T-helper 17 cell (primary cell): ENCODE measurements at places on chromosomes 4 and X. TPM values are rescaled to one million over a fixed set of nuclear protein-coding genes. Genes with fewer than 3 reads are reported as not detected.
A peak's percentile ranks its signal among the peaks of the same experiment; 100 is the strongest.

- no peak for DNase-seq
Measured at GRCh38 chr4:138675685-138676084, 339.9 kb upstream of the NOCT start.

DNA sequence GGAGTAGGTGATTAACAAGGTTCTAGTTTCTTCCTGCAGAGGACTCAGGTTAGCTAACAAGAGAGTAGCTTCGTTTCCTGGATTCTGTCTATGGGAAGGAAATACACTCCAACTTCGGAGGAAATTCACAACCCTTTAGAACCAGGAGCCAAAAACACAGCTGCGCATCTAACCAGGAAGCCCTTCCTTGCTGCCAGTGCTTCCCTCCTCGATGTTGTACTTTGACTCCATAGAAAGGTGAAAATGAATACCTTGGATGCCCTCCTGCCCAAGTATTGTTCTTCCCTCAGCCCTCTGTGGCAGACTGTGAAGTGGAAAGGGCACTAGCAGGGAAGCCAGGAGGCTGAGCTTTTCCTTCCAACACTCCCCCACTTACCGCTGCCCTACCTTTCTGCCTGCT is 35.1 kb downstream of the AKAP4 start:
- no peak for DNase-seq

- no peak for DNase-seq
Measured at GRCh38 chr4:90099812-90100211, 27.4 kb upstream of the CCSER1 start.

GRCh38 chr4:53055274-53055673 is 193.2 kb downstream of the RASL11B start:
- no peak for DNase-seq

- no peak for DNase-seq
Measured at GRCh38 chr4:155785828-155786227, 27.0 kb downstream of the GUCY1B1 start.

DNA sequence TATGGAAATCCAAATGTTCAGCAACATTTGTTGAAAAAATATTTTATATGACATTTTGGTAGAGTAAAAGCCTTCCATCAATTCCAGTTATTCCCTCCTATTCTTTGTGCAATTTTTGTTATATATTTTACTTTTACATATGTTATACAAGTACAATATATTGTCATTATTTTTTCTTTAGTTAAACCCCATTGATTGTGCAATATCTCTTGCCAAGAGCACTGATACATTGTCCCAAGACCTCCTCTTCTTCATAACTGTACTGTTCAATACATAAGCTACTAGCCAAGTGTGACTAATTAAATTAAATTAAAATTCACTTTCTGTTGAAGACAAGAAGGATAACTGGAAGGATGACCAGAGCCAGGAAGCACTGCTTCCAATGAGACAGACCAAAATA is 527.5 kb downstream of the TMA16 start:
- DNase-seq = no peak

- DNase-seq = no peak
Measured at GRCh38 chr4:29972121-29972520, 748.0 kb upstream of the PCDH7 start.

DNA sequence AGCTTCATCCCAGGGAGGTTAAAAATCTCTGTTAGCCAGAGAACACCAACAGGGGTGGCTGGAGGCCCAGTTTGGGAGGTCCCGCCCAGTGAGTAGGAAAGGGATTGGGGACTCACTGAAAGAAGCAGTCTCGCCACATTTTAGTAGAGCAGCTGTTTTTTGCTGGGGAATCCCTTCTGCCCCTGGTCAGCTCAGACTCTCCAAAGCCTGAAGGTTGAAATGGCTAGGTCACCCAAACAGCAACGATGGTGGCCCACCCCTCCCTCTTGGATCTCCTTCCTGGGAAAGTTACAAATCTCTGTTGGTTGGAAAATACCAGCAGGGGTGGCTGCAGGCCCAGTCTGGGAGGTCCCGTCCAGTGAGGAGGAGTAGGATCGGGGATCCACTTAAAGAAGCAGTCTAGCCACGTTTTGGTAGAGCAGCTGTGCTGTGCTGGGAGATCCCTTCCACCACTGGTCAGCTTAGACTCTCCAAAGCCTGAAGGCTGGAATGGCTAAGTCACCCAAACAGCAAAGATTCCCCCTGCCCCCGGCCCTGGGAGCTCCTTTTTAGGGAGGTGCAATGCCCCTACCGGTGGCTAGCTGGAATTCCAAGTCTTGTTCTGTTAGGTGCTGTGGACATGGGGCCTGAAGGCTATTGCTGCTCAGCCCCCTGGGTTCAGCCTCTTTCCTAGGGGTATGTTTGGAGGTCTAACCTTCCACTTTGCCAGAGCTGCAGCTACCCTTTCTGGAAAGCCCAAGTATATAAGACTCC is 40.0 kb upstream of the TEX13A start:
- no peak for DNase-seq

GRCh38 chr4:86917212-86918039 is 17.4 kb upstream of the AFF1 start:
- DNase-seq = no peak

DNA sequence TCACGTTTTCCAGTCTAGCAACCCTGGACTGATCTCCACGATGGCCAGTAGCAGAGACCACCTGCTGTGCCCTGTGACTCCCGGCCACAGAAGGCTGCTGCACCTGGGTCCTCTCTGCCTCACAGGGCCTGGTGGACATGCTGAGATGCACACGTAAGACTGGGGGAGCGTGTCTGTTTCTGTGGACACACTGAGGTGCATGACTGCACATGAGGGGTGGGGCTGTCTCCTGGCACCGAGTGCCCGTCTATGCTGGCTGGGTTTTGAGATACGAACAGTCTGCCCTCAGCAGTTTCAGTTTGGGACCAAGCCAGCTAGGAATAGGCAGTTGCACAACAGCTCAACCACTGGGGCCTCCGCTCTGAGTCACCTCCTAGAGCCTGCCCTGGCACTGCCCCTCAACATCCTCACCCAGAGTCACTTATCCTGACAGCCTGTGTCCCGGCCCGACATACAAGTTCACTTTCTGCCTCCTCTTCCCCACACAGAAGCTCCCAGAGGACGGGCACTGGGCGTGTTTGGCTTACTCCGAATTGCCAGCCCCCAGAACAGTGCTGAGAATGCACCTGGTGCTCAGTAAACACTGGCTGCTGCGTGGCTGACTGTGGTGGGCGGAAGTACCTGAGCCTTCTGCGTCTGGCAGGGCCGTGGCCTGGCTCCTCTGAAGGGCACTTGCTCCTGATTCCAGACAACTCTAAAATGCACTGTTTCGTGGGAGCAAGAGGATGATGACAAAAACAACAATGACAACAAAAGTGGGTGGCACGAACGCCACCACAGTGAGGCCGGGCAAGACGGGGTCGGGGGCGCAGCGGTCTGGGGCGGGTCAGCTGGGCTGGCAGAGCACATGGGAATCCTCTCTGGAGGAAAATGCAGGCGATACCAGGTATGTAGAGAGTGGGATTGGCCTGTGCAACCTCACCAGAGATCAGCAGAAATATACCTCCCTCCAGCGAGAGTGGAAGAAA is 30.9 kb downstream of the RNF212 start:
- no peak for DNase-seq

DNA sequence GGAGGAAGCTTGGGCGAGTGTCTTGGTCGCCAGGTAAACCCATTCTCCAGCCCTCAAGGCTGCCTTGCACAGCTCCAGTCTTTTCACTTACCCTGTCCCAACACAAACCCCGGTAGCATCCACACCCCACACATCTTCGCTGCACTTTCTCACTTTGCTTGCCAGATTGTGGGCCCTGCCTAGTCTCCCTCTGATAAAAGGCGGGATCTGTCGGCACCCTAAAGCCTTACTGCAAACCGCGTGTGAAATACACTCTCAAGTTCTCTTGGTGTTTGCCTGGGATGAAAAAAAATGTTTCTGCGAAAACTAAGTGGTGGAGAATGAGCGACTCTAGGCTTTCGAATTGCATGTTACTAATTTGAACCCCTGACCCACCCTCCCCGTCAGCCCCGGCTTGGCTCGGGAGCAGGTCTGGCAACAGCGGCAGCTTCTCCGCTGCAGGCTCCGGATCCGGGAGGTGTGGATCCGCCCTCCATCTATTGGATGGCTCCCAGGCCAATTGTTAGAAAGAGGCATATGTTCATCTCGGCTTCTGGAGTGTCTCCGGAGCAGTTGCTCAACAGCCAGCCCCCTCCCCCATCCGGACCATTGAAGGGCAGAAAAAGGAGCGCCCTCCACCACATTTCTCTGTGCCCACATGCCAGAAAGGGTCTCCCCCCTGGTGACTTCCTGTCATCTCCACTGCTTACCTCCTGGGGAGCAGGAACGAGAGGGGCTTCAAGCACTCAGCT is 3.0 kb upstream of the CITED1 start:
- DNase-seq = peak; percentile 9

DNA sequence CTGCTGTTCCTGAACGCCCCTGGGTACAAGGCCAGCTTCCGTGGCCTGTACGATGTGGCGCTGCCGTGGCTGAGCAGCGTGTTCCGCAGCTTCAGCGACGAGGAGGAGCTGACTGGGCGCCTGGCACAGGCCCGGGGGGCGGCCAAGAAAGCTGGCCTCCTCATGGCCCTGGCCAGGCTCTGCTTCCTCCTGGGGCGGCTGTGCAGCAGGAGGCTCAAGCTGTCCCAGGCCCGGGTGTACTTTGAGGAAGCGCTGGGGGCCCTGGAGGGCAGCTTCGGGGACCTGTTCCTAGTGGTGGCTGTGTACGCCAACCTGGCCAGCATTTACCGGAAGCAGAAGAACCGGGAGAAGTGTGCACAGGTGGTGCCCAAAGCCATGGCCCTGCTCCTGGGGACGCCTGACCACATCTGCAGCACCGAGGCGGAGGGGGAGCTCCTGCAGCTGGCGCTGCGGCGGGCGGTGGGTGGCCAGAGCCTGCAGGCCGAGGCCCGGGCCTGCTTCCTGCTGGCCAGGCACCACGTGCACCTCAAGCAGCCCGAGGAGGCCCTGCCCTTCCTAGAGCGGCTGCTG is 28.2 kb downstream of the SH3TC1 start:
- no peak for DNase-seq

DNA sequence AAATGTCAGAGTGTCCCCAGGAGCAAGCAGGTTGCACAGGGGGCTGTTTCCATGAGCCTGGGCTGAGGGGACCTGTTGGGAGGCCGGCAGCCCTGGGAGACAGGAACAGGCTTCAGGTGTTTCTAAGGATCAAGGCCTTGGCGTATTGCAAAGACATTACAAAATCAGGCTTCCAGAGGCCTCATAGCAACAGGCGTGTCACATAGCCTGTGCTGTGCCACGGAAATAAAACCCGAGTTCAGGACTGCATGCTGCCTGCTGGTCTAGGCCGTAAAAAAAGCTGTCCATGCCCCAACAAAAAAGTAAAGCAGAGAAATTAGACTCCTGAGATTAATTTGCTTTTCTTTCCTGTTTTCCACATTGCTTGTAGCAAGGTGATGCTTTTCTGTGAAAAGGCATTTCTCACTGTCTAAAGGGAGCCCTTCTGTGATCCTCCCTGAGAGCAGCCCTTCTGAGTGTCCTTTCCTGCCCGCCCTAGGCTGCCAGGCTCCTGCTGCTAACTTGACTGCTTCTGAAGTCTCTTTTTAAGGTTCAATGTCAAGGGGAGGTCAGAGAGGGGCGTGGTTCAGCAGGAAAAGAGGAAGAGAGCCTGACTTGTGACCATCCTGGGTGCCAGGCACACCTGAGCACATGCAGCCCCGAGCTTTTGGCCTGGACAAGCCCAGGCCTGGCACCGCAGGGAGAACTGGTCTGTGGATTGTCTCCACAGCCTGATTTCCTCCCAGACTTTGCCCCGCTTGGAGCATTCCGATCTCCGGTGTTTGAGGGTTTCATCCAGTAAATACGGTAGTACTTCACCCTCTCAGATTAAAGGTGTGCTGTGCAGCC is 21.3 kb downstream of the SHROOM2 start:
- DNase-seq = no peak

GRCh38 chr4:188246488-188246887 is 107.2 kb downstream of the TRIML1 start:
- no peak for DNase-seq

- DNase-seq = no peak
Measured at GRCh38 chrX:10725071-10725470, 104.7 kb upstream of the MID1 start.

- DNase-seq = no peak
Measured at GRCh38 chrX:140274811-140275525, 229.9 kb downstream of the SOX3 start.

DNA sequence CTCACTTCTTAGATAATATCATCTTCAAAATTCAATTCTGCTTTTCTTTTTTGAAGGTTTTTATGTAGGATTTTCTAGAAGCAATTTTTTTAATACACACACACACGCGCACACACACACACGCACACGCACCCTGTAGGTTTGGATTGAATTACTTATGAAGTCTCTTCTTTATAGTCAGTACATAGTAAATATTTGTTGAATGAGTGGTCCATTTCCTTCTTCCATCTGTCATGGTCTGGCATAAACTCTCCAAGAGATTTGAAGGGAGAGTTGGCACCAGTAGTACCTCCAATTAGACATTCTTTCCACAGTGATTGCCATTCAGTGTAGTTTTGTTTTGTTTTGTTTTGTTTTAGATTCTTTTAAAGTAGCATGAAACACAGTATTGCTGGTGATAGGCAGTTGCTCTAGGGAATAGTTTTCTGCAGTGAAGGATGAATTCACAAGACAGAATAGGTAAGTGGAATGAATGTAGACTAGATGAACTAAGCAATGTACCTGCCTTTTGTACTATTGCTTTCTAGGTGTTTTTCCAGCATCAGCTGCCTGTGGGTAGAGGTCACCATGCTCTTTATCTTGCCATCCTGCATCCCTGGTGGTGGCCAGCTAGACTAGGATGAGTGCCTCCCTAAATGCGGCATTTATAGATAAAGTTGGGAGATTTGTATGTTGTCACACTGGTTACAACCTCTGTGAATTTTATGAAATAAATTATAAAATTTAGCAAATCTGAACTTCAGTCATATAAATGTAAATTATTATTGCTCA is 20.5 kb downstream of the PDLIM5 start:
- DNase-seq = no peak

DNA sequence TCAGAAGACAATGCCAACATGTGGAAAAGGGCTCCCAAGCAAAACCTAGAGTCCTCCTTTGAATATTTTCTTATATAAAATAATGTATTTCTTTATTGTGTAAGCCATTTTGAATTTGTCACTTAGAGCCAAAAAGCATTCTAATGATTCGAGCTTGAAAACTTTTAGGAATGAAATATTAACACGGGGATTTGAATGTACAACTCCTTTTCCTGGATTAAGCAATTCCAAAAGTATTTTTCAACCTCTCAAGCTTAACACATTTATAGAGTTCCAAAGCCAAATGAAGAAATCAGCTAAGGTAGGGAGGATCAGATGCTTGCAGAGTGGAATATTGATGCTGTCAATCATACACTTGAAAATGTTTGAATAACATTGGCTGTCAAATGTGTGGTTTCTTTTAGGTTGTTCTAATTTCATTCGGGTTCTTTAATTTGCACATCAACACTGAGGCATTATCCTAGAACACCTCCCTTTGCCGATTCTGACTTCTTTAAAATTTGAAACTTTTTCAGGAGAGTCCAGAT is 67.2 kb upstream of the ETNPPL start:
- DNase-seq = no peak

The SGCB gene
- 5.6 TPM for total RNA-seq

The CCDC110 gene
- not detected for total RNA-seq

The HTR2C gene
- total RNA-seq = not detected

The GAB1 gene
- 2.0 TPM for total RNA-seq

The ZIC3 gene
- total RNA-seq = not detected

The SHOX gene
- not detected for total RNA-seq

The BGN gene
- total RNA-seq = not detected

The S100P gene
- total RNA-seq = 2.1 TPM

The PDE5A gene
- total RNA-seq = 43.2 TPM

The BEND2 gene
- total RNA-seq = 11.9 TPM

The LUZP4 gene
- not detected for total RNA-seq
